NB4 (cell line): ENCODE measurements at places on chromosomes 2 and 18.

DNA sequence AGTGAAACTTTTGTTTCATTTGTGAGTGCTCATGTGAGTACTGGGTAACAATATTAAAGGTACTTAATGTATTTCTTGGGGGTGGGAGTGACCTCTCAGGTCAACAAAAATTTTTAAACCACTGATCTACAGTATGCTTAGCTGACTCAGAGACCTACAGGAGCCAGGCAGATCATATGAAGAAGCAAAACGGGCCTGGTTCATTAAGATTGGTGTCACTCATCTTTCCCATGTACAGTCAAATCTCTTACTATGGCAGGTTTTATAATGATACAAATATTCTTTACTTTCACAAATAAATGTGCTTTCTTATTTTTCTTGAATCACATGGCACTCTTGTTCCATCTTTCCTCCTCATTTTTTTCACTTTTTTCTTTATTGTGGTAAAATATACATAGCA is 7.7 kb upstream of the TMSB10 start:
- DNase-seq: no peak

GRCh38 chr2:2922156-2922555 is 455.5 kb downstream of the EIPR1 start:
- DNase-seq: no peak

DNA sequence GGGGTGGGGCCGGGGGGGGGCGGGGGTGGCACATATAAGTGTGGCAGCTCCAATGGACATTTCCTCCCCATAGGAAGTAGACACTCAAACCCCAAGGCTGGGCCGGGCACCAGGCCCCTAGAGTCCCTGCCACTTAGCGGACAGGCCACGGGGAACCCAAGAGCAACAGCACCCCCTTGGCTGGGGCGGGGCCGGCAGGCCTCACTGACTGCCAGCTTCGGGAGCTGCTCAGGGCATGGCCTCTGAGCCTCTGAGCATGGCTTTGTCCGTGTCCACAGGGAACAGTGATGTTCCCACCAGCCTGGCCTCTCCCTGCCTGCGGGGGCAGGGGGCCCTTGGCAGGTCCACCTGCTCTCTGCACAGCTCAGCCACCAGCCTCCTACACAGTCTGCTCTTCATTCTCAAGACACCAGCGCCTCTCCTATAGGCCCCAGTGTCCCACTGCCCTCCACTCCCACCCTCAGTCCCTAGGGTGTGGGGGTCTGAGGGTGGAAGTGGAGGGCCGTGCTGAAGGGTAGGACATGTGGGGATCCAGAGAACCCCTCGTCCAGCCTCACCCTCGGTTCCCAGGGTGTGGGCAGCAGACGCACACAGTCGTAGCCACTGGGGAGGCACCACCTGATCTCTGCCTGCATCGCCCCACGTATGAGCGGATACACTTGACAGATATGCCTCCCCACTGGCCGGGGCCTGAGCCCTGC is 106.7 kb downstream of the FAM210A start:
- DNase-seq: no peak

DNA sequence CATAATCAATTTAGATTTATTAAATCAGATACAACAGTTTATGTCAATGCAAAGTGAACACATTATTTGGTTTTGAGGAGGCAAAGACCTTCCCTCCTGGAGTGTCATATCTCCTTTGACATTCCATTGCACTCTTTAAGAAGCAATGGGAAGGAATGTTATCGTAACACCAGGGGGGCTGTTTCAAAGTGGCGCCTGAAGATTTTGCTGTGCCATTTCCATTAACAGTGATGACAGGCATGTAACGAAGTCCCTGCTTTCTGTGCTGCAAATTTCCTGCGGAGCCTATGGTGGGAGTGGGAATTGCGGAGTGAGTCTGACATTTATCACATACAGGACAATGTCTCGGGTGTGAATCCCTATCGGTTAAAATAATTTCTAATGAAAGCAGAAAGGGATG is 499.6 kb upstream of the RAB6C start:
- DNase-seq: no peak

GRCh38 chr2:77013457-77013856 is 508.7 kb downstream of the LRRTM4 start:
- no peak for DNase-seq

DNA sequence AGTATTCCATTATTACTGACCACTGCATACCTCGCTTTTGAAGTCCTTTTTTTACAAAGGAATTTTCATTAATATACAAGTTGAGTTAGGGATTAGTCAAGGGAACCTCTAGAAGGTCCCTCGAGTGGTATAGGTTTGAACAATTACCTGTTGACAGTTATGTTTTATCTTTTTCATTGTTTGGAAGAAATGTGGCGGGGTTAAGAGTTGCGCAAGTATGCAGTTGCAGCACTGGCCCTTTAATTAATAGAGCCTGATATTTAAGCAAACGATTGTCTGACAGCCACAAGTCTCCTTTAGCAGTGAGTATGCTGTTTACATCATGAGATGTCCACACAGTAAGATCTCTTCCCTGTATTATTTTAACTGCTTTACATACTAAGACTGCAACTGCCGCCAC is 24.3 kb downstream of the KYNU start:
- DNase-seq: no peak

DNA sequence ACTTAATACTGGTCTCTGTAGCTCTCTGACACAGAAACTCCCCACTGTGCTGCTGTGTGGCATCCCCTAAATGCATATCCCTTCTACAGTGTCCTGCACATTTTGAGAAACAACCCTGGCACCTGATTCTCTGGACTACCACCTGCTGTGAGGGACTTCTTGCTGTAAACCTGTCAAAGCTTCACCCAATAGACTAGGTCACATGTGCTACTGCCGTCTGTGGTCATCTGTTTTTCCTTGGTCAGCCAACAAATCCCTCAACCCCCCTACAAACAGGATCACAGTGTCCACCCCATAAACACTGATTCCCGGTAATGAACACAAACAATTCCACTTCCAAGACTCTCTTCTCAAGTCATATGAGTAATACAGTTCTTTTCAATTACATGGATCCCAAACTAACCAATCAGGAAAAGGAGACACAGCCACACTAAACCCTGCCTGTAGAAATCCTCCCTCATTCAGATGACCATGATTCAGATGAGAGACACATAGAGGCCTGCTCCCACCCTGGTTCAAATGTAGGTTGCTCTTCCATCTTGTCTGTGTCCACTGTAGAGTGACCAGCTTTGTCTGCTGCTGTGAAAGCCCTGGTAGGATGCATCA is 1157.4 kb downstream of the RPIA start:
- no peak for DNase-seq

- no peak for DNase-seq
Measured at GRCh38 chr2:147173798-147174197, 671.0 kb upstream of the ACVR2A start.

GRCh38 chr2:181984060-181984459 is 1.6 kb upstream of the PPP1R1C start:
- DNase-seq: no peak

DNA sequence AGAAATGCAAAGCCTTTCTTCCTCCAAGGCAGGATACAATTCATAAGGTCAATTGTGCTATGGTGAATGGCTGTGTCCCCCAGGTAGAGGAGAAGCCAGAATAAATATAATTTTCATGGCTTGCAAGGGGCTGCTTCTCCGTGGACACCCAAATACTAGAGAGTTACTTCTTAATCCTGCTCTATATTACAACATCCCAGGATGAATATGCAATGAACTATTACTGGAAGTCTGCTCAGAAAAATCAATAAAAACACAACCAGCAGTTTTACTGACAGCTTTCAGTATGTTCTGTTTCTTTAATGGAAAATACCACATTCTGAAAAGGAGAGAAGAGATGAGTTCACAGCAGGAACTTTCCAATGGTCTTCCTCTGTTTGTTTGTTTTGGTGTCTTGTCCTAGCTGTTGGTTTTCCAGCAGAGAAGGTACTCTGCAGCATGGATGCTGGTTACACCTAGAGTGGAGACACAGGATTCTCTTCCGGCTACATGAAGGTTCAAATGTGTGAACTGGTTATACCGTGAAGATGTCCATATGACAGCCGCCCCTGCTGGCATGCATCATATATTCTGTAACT is 213.0 kb downstream of the PID1 start:
- no peak for DNase-seq

GRCh38 chr2:184534986-184535385 is 63.3 kb upstream of the ZNF804A start:
- DNase-seq: no peak

DNA sequence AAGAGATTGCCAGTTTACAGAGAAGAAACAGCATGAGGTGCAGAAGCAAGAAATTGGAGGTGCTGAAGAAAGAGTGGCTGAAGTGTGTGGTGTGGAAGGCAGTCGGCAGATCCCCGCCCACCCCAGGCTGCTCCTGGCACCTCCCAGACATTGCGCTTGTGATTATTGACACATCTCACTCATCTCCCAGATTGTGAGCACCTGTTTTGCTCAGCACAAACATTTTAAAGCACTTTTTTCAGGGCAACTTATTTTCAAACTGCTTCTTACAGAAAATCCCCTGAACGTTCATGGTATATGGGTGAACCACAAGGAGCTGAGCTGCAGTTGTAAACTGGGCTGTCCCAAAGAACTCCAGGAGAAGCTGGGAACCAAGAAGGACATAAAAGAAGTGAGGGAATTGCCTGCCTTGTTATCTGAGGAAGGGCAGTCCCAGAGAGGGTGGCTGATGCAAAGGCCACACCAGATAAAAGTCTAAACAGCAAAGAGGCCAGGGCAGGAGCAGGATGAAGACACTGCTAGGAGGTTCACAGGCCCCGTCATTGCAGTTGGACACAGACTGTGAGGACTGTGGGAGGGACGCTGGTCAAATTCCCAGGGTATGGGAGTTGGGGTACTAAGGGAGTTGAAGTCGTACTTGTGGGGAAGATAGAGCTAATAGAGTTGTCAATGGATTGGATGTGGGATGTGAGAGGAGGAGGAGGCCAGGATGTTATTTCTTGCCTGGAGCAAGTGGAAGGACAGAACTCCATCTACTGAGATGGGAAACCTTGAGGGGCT is 65.1 kb downstream of the INPP4A start:
- DNase-seq: no peak

DNA sequence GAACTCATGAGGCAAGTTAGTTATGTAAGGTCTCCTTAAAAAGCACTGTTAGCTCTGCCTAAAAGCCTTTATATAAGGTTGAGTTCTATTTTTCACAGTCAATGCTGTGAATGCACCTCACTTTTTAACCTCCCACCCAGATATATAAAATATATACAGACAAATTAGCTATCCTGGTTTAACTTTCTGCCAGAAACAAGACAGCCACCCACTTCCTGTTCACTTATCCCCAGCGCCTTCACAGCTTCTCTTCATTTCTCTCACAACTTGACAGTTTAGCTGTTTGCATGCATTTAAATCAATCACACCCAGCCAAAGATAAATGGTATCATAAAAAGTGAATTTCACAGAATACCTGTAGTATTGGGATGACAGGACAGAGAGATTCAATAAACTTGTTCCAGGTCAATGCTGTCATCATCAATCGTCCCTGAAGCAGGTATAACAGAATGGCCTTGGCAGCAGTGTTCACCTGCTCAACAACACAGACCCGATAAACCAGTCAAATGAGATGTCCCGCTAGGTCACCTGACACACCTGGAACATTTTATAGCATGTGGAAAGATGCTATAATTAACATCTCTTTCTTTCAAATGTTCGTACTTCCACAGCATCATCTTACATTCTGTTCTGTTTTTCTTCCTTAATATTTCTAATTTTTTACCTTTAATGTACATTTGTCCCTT is 55.7 kb downstream of the RTTN start:
- DNase-seq: no peak

DNA sequence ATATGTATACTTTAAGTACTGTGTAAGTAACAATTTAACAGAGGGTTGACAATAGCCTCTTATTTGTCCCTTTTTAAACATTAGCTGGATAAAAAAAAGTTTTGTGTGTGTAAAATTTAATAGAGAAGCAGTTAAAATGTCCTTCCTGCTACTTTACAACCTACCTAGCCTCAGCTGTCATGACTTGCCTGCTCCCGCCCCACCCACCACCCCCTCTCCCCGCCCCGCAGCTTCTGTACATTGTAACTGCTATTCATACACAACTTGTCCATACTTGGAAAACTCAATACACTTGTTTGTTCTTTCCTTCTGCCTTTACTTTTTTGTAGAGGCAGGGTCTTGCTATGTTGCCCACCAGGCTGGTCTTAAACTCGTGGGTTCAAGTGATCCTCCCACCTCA is 19.5 kb downstream of the RELCH start:
- DNase-seq: no peak

DNA sequence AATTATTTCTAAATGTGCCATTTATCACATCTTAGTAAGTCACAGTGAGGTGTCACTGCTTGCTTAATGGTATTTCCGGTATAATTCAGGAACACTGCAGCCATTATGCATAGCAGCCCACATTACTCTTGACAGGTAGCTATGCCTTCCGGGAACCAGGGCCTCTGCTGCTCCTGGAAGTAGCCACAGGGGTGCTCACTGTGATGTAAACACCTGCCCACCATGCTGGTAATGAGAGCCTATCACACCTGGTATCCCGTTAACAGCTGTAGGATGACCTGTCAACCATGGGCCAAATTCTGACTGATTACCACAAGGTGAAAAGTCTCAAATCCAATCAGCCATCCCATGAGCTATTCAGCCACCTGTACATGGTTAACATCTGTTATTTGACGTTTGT is 647.0 kb upstream of the NXPH2 start:
- no peak for DNase-seq

- no peak for DNase-seq
Measured at GRCh38 chr2:1741851-1742250, 2.5 kb downstream of the PXDN start.

GRCh38 chr2:42828487-42829425 is 36.4 kb upstream of the HAAO start:
- DNase-seq: peak; percentile 85

DNA sequence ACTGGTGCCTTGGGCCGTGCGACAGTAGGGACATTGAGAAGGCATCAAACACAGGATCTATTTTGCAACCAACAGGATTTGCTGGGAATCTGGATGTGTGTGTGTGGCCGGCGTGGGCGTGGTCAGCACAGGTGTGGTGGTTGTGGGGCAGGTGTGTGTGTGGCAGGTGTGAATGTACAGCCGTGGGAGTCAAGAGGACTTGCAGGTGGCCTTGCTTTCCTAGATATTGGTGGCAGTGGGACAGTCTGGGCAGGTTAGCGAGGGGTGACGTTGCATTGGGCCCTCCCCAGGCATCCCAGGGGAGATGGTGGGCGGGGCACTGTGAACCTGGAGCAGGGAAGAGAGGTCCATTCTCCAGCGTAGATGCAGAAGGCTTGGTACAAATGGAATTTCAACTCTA is 3.2 kb upstream of the LIMS2 start:
- no peak for DNase-seq

DNA sequence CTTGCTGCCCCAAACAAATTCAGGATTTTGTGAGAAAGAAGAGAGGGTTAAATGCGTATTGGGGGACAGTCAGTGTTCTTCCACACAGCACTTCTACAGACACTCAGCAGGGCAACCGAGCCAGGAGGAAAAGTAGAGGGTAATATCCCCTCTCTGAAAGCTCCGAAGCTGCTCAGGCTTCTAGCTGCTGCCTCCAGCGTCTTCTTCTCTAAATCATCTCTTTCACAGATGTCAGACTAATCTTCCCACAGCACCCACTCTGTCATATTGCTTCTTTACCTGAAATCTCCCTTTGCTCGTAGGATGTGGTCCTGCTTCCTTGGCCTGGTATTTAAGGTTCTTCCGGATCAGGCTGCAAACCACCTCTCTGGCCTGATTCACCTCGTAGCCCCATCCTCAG is 117.6 kb upstream of the HAAO start:
- no peak for DNase-seq

- no peak for DNase-seq
Measured at GRCh38 chr2:38254796-38255195, 122.3 kb downstream of the ATL2 start.
